Activated T-cell treated with anti-CD3 and anti-CD28 coated beads for 4 hours (primary cell): ENCODE measurements at places on chromosomes 11 and 22.

DNA sequence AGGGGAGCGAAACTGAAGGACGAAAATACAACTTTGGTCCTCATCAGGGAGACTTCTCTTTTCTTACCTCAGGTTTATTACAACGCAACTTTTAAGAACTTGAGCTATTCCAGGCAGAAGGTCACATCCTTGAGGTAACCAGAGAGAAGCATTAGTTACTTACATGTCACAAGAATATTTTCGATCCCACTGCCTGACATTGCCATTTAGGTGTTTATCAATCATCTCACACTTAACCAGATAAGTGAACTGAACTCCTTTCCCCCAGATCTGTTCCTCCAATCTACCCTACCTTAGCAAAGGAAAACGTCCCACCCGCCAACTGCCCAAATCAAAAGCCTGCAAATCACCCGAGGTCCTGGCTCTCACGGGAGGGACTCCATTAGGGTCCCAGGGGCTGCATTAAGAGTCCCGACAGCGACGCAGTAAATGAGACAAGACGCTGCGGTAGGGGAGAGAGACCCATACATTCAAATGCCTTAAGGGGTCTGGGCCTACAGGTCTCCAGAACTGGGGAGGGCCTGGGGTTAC is 734 bp downstream of the ZNF280B start:
- DNase-seq: no peak

- no peak for DNase-seq
Measured at GRCh38 chr11:121944556-121945230, 171.3 kb downstream of the BLID start.

DNA sequence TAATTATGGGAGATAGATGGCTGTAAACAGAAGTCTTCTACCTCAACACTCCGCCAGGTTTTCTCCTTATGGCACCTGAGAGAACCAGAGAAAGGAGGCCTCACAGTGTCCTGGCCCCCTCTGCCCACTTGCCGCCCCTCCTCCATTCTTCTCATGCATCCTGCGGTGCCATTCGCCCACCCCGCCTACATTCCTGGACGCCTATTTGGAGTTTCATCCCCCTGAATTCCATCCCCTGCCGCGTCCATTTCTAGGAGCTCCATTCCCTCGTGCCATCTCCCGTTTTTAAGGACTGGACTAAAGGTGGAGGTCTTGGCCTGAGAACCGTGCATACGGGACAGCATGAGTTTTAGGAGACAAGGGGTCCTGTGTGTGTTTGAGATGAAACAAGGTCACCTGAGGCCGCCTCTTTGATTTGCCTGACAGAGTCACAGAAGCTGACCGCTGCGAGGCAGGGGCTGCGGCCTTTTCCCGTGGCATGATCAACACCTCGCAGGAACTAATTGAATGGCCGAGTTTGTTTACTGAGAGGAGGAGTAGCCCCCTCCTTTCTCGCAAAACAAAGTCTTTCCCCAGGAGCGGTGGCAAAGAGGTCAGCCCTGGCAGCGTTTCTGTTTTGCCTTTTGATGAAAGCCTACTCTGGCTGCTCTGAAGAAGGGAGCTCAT is 246.2 kb downstream of the ST3GAL4 start:
- no peak for DNase-seq

GRCh38 chr11:130945896-130946295 is 29.6 kb upstream of the SNX19 start:
- no peak for DNase-seq

GRCh38 chr11:128499613-128500253 is 87.6 kb downstream of the ETS1 start:
- no peak for DNase-seq

DNA sequence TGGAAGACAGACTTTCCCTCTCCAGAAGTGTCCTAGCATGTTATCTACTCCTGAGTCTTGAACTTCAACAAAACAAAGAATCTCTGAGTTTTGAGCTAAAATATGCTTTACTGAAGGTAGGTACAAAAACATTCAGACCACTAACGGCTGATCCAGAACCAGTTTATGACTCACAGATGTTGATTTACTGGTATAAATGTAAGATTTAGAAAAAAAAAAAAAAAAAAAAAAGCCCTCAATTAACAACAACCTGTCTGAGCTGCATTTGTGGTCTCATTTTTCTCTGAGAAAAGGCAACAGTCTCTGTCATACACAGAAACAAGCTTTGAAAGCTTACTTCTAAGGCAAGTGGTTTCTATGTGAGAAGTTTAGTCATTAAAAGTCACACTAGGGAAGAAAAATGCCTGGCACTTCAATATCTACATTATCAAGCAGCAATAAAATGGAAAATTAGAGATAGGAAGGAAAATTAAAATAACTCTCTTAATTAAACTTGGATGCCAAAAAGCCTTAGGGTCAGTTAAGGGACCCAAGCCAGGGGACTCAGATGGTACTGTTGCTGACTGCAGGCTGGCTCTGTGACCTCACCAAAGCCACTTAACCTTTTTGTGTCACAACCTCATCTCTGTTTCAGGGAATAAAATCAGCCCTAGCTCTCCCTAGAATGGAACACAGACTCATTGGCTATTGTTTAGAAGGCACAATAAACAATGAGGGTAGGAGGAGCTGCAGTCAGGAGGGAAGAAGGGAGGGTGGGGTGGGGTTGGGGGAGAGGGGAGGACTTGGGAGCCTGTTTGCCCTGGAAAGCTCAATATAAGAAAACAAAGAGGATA is 61.7 kb downstream of the ETS1 start:
- no peak for DNase-seq

- DNase-seq: no peak
Measured at GRCh38 chr11:125990244-125990643, 44.4 kb downstream of the VSIG10L2 start.

DNA sequence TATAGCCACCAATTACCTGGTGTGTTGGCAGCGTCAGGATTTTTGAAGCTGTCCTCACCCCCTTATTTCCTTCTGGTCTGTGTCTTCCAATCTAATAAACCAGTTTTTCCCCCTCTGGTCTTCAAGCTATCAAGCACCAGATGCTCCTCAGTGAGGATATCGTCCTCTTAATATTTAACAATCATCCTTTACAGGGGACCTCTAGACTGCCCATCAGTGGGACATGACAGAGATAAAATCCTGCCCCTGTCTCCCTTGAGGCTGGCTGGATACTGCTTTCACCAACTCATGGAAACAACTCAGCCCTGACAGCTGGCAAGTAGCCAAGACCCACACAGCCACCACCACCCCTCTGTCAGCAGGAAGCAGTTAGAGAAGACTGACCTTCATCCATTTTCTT is 421.0 kb upstream of the API5 start:
- no peak for DNase-seq

DNA sequence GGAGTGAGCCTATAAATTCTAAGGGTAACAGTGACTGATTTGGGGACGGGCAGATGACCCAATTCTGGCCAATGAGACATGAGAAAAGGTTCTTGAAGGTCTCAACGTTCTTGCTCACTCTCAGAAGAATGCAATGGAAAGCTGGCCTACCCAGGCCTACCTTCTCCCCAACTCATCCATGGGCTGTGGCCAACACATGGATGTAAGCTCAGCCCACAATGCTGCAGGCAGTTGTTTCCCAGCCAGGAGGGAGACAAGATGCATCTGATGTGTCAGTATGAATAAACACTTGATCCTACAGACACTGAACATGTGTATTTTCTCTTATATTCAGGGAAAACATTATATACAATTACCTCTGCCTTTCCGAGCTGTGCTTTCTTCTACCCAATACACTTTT is 24.4 kb downstream of the PI4KA start:
- DNase-seq: no peak

DNA sequence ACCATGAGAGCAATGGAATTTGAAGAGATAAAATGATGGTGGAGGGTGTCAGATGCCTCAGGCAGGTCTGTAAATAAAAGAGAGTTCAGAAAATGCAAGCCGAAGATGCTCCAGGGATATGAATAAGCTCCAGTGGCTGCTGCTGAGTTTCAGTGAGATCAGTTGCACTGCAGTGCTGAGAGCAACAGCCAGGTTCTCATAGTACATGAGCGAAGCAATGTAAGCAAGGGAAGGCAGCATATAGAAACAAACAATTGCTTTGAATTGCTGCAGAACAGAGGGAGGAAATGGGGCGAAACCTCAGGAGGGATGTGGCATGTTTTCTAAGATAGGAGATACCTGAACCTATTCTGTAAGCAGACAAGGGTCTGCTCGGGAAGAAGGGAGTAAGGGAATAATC is 369.5 kb downstream of the AASDHPPT start:
- no peak for DNase-seq

- no peak for DNase-seq
Measured at GRCh38 chr22:50057278-50058060, 629 bp downstream of the TTLL8 start.

GRCh38 chr11:76768909-76769560 is 14.1 kb upstream of the TSKU start:
- no peak for DNase-seq

DNA sequence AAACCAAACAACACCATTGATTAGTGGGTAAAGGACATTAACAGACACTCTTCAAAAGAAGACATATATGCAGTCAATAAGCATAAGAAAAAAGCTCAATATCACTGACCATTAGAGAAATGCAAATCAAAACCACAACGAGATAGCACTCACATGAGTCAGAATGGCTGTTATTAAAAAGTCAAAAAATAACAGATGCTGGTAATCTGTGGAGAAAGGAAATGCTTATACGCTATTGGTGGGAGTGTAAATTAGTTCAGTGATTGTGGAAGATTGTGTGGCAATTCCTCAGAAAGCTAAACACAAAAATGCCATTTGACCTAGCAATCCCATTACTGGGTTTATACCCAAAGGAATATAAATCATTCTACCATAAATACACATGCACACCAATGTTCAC is 182.6 kb downstream of the TRPC6 start:
- no peak for DNase-seq

- no peak for DNase-seq
Measured at GRCh38 chr11:92707665-92708064, 261.8 kb upstream of the MTNR1B start.

GRCh38 chr11:1628506-1629325 is 859 bp upstream of the KRTAP5-5 start:
- peak; percentile 36 for DNase-seq

- no peak for DNase-seq
Measured at GRCh38 chr11:69625476-69625875, 15.5 kb upstream of the CCND1 start.

GRCh38 chr11:88384004-88384668 is 46.6 kb upstream of the CTSC start:
- no peak for DNase-seq

GRCh38 chr11:121198491-121198890 is 94.1 kb upstream of the SC5D start:
- no peak for DNase-seq

DNA sequence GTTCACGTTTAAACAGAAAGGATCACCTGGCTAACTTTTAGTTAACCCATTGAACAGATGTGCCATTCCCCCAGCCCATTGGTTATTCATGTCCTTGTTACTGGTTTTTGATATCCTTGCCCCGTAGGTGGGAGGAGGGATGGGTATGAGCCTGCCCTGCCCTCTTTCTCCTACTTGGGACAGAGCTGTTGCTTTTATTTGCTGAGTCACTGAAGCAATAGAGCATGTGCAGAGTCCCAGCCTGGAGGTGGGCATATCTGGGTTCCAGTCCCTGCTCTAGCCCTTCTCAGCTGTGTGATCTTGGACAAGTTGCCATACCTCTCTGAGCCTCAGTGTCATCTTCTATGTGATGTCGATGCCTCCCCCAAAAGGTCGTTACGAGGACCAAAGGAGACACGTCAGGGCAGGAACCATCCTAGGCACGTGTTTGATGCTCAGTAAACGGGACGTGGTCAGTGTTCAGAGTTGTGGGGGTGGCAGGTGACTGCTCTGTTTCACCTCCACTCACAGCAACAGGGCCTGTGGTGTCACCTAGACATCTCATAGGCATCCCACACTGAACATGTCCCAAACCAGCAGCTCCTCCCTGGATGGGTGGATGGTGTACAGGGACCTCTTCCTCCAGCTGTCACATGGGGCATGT is 61.0 kb downstream of the BMAL1 start:
- no peak for DNase-seq

DNA sequence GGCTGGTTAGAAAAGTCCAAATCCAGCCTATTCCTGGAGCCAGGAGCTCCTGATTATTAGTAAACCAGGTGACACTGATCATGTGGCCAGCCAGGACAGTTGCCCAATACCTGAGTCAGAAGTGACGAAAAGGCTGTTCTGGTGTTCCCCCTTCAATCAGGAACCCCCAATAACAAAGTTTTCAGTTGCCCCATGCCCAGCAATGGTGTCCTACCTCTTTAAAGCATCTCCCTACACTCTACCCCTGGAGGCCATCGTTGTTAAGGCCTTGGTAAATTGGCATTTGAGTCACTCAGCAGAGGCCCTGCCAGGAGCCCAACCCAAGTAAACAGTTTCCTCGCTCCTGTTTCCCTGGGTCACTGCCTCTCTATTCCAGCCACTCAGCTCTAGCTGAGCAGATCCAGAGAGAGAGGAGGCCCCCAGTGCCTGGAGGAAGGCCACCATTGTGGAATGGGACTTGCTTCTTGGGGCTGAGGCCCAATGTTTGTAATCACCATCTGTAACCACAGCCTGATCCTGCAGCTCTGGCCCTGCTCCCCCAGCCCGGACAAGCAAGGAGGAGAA is 25.0 kb downstream of the ARHGAP1 start:
- DNase-seq: no peak

DNA sequence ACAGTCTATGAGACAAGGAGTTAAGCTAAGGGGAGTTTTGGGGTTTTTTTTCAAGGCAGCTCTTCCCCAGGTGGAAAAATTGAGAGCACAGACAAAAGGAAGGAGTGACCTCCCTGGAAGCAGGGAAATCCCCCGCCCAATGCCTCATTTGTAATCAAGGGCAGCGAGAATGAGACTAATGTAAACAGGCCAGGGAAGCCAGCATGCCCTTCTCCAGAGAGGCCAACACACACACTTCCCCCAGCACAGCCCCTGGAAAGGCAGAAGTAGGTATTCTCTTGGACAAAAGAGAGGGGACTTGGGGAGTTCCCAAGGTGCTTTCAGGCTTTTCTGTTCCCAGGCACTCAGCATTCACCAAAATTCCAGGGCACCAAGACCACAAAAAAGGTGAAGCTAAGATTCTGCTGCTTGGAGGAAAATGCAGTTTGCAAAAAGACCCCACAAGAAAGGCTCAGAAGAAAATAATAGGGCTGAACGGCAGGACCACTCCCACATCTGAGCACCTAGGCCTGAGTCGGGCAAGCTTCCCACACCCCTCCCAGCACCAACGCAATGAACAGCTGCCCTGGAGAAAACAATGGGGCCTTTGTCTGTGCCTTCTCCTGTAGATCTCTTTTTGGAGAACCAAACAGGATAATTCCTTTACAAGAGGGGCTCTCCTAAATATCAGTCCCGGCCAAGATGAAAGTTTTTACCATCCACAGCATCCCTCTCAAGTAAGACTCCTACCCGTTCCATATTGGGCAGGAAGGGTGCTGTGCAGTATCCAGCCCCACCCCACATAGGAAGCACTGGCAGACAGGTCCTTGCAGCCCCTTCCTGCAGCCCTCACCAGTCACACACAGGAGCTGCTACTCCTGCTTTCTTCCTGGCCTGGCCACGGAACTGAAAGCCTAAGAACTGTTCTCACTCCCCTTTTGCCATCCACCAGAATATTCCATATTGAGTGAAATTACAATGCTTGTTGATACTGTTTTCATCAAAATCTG is 70.7 kb upstream of the AKIP1 start:
- DNase-seq: no peak

GRCh38 chr11:71474771-71475483 is 21.9 kb downstream of the NADSYN1 start:
- DNase-seq: no peak
